ENCODE measurements at places on chromosomes 3 and 15.

DNA sequence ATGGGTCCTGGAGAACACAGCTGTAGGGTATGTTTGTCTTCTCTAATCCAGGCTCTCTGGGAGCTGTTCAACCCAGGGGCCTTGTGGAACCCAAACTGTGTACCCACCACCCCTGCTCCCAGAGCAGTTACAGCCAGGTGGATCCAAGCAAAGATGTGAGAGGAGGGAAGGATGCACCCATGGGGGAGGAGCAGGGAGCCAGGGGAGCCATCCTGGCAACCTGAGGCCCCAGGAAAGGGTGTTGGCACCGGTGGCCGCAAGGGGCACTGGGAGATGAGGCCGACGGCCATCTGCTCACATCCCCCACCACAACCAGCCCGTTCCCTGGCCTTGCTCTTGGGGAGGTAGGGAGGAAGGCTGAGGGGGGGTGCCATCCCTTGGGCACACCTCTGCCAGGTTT lies 43.2 kb downstream of the CMTM6 start:
- no peak for DNase-seq

- DNase-seq, result no peak
Measured at GRCh38 chr15:55234800-55235104, 38.0 kb upstream of the RSL24D1 start.

- DNase-seq, result peak; percentile 53
Measured at GRCh38 chr3:138449490-138449889, 15.1 kb downstream of the ESYT3 start.

DNA sequence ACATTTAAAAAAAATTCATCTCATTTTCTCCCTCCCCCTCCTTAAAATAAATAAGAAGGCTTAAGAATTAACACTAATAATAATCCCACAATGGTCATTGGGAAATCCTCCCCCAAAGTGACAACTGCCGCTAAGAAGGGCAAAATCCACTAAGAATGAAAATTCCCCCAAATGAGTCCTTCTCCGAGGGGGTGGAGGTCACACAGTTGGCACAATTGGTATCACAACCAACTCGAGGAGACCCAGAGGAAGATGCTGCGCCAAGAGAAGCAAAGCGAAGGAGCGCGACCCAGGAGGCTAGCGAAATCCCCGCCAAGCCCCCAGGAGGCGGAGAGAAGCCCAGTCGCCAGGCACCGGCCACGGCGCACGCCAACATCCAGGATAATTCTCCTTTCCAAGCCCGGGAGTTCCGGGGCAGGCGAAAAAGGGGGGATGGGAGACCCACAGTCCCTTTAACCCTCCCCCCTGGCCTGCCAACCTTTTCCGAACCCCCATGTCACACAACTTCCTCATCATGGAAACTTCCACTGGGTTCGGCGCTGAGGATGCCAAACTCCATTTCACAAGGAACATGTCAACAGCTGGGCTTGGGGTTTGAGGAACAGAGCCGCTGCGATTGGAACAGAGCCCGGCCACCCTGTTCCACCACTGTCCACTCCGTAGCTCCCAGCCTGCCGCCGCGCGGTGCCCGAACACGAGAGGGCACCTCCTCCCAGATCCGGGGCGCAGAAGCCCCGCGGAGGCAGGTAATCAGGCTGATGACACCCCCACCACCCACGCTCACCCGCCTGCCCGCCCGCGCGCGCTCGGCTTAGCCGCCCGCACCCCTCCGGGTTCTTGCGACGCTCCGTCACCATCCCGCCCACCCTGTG lies 668 bp downstream of the THRB start:
- peak; percentile 93 for DNase-seq

- DNase-seq, result no peak
Measured at GRCh38 chr15:79916502-79917132, 19.8 kb upstream of the MTHFS start.

DNA sequence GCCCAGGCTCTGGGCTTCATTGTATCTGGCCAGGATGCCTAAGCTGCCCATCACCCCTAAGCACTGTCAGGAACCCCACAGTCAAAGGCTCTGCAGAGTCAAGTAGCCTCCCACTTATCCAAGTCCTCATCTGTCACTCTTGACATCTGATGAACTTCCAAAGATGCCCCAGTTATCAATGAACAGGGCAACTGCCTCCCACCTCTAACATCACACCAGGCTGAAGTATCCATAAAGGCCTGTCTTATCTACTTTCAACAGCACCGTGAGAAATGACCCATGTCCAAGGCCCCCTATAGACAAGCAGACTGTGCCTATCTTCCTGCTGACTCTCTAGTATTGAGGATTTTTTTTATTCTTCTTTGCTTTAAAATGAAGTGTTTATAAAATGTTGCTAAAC lies 56.4 kb downstream of the TRIM69 start:
- no peak for DNase-seq

DNA sequence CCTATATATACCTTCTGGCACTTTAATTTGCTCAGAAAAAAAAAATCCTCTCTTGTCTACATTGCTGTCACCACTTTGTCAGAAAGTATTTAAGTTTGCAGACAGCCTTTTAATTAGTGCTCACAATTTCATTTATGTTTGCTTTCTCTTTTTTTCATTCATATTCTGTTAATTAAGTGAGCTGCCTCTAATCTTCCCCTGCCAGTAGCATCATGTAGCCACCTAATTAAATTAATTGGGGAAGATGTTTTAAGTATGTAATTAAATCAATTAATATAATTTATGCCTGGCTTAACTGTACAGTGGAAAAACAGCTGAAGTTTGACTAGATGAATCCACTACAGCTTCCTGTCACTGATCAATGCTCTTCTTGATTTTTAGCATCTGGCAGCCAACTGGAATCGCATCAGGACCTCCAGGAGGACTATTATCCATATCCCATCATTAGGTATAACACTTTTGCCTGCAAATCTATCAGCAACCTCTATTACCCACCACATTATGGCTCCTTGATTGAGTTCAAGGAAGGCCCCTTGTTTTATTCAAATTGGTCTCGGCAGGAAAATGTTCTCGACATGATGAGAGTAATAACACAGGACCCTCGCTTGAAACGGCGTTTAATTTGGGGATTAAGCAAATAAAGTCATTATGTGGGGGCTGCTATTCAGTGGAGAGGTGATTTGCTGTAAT lies 118.5 kb downstream of the IQCH start:
- no peak for DNase-seq

- no peak for DNase-seq
Measured at GRCh38 chr3:151321526-151321925, 4.9 kb upstream of the GPR87 start.

DNA sequence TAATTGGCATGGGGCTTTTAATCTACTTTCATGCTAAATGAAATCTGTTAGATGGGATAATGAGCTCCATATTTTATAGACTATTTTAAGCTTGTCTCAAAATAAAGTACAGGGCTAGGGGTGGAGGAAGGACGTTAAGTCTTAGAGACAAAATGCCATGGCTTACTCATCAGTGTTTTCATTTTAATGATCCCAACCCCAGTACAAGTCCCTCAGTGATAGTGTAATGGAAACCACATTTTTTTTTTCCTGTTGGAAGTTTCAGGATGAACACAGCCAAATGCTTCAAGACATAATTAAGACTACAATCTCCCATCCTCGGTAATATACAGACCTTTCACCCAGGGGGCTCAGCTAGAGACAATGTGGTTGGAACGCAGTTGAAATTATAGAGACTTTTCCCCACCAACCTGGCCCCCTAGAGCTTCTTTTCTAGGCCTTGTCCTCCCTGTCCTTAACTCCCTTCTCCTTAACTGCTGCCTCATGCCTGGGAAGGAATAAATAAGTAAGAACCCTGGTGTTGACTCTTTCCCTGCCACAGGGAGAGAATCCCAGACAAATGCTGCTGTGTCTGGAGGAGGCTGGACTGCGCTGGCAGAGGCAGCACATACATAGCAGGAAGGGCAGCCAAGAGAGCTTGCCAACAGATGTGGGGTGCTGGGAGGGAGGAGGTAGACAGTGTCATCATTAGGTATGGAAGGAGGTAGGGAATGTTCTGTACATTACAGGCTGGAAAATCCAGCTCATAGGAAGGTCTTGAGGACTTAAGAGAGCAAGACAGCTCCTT lies 115.4 kb upstream of the ROPN1 start:
- no peak for DNase-seq

DNA sequence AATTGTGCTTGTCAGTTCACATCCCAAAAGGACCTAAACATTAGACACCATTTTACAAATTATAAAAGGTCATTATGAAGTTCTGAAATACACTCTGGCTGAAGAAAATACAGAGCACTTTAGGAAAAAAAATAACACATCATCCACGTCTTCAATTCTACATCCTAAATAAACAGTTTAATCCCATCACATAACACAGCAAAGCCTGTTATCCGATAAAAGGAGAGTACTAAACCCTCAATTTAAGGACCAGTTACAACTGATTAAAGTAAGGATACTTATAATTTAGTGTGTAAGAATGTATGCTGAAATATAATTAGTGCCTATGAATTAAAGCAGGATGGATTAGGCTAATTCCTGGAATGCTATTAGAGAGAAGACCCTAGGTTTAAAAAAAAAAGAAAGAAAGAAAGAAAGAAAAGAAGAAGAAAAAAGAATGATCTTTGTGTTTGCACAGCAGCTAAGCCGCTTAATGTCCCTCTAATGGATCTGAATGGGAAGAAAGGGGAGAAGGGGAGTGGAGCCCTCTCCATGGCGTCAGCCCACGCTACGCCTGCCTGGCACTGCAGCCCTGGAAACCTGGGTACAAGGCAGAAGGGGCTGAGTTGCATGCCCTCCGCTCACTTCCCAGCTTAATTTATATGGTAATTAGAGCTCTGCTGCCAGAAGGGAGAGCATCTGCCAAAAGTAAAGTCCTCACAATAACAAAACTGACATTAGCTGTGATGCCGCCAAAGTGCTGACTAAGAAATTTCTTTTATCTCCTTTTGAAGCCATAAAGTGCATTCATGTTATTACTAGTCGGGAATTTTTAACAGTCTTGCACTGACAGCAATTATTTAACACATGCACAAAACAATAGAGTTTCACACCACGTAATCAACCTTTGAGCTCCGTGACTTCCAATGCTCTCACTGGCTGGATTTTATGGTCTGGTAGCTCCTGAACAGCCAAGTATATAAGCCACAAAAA lies 90.0 kb downstream of the FSIP1 start:
- no peak for DNase-seq

- no peak for DNase-seq
Measured at GRCh38 chr3:156677536-156677935, 3.1 kb downstream of the TIPARP start.

DNA sequence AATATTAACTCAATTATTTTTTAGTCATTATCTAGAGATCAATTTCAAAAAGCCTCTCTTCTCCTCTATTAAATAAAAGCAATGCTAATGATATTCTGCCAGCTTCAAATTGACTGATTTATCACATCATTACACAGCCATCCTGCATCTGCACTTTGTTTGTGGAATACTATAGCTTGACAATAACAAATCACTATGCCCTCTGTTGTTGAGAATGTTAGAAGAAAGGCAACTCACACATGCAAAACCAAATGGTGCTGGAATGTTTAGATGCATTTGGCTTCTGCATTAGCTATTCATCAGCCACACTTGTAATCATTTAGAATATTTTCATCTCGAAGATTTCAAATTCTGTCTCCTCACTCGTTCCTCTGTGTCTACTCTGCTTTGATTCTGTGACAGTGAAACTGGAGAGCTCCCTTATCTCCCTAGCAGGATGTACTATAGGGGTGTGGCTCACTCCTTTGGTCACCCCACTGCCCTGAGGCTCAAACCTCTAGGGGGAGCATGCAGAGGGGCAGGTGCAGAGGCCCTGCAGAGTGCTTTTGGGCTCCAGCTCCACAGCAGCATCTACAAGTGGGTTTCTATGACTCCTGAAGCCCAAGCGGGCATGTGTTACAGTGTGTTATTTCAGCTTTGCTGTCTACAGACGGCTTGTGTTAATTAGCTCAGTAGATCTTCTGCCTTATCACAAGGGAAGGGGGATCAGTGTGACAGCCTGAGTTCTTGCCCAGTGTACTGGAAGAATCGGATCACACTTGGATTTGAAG lies 454.1 kb upstream of the BCHE start:
- DNase-seq, result no peak

- no peak for DNase-seq
Measured at GRCh38 chr15:67836134-67836455, 3.8 kb downstream of the RNU6-1 start.

GRCh38 chr3:45145681-45146614 lies at the start of gene CDCP1:
TSS of gene CDCP1 (minus strand) at chr3:45146378. CDS start at chr3:45146287, 91 bp downstream.
- peak; percentile 84 for DNase-seq

- DNase-seq, result no peak
Measured at GRCh38 chr15:64622410-64623260, 152.8 kb downstream of the RBPMS2 start.

DNA sequence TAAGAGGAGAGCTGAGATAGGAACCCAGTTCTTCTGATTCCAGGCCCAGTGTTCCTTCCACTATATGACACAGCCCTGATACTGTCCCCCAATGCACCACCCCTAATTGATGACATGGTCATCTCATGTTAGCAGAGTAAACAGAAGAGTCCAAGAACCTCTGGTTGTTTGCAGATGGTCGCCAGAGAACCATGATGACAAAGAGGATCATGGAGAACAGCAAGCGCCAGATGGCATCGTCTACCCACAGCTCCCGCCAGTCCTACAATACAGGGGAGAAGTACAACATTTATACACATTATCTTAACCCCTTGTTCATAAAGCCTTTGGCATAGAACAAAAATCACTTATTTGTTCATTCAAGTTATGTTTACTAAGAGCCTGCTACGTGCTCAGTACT lies 18.5 kb upstream of the VPS39 start:
- DNase-seq, result no peak

GRCh38 chr3:45771166-45771775 lies 25.1 kb downstream of the SLC6A20 start:
- DNase-seq, result no peak

DNA sequence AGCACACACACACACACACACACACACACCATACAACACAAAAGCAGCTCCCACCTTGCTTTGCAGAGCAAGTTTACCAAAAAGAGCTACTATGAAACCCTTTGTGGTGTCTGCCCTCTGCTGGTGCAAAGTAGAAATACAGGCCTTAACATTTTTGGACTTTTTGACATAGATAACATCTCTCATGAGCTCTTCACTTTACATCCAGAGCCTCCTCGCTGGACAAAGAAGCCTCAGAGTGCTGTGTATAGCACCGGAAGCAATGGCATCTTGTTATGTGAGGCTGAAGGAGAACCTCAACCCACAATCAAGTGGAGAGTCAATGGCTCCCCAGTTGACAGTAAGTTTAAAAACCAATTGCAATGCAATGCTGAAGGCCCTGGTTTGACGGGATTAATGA lies 157.9 kb downstream of the CHL1 start:
- no peak for DNase-seq

GRCh38 chr3:54159917-54160316 lies 37.6 kb downstream of the CACNA2D3 start:
- DNase-seq, result no peak

GRCh38 chr3:16366-16765 lies 180.2 kb upstream of the CHL1 start:
- DNase-seq, result no peak

GRCh38 chr3:37766797-37767776 lies 94.6 kb upstream of the CTDSPL start:
- DNase-seq, result no peak

All from posterior vena cava (tissue), 2 donors.